ENCODE measurements at places on chromosomes 4 and X.

DNA sequence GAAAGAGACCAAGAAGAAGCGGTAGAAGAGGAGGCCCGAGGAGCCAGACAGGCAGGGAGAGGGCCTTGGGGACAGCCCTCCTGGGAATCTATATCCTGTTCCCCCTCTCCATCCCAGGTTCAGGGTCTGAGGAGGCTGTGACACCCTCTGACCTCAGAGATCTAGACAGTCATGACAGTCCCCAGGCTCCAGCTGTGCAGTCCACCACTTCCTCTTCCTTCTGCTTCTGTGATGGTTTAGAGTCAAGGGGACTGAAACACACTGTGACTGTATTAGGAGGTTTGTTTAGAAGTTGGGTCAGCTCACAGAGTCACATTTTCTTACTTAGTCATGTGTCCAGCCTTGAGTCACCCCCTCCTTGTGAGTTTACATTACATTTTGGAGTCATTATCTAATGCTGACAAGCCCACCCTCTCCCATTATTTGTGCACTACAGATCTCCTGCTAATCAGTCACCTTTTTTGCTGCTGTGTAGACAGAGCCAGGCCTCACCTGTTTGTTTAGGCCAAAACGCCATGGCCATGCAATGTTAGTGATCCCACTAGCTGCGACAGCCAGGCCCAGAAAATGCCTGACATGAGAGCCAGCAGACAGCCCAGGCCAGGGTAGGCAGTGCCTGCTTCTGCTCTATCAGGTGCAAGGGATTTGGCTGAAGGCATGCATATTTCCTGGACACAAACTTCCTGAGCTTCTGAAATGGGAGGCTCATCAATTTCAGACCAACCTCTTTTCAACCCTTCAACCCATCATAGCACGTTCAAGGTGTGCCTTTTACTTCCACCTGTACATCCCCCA is 26.0 kb downstream of the MANBA start:
- DNase-seq = peak; percentile 47

GRCh38 chrX:115368876-115369275 is 79.4 kb downstream of the LUZP4 start:
- no peak for DNase-seq

DNA sequence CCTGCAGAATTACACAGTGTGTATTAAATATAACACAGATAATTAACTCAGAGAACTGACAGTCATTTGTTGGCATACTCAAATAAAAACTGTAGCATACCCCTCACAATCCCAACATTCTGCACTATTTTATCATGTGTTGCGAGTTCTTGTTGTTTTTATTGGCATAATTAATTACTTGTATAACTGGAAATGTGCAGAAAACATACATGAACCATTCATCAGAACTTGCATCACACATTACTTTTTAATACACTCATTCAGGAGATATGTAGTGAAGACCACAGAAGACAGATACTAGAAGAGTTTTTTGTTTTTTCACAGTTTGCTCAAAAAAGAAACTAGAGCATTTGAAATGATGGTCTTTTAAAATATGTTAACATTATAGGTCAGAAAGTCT is 74.6 kb upstream of the NEIL3 start:
- no peak for DNase-seq

GRCh38 chr4:37225778-37226177 is 18.8 kb upstream of the NWD2 start:
- DNase-seq = no peak

GRCh38 chr4:164384416-164384815 is 369.5 kb upstream of the SMIM31 start:
- no peak for DNase-seq

Measured in lung microvascular endothelial cell (primary cell).